ENCODE measurements at places on chromosomes 12 and 14. TPM values are rescaled to one million over a fixed set of nuclear protein-coding genes. Genes with fewer than 3 reads are reported as not detected.

DNA sequence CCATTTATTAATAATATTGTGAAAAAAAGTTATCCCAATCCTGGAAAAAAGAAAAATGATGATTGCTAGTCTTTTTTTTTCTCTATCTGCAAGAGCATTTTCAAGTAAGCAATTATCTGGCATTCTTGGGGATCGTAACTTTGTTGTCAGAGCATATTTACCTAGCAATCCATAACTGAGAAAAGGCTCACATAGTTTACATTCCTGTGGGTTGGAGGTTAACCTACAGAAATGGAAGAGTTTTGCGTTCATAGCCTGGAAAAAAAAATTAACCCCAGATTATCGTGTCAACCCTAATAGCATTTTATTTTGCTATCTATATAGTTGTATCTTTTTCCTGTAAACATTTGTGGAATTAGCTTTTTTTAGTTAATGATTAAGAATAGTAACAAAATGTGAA, 292.3 kb downstream of the DAD1 start:
- no peak for DNase-seq

DNA sequence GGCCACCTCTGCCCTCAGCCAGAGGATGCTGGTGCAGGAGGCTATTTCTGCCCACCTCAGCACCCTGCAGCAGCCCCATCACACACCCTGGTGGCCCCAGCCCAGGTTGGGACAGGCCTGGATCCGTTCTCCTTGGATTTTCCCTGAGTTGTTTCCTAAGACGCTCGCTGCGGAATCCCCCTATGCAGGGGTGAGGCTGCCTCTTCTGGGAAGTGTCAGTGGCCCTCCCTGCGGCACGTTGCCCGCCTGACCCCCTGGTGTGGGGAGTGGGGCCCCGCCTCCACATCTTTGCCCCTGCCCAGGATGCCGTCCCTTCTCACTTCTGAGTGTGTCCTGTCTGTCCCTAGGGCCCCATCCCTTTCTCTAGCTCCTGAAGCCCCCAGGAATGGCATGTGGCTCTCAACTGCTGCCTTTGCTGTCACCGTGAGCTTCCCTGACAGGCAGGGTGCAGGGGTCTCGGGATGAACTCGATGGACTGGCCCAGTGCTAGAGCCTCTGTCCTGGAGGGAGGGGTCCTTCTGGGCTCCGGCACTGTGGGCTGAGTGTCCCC, 594 bp upstream of the EXOC3L4 start:
- no peak for DNase-seq

DNA sequence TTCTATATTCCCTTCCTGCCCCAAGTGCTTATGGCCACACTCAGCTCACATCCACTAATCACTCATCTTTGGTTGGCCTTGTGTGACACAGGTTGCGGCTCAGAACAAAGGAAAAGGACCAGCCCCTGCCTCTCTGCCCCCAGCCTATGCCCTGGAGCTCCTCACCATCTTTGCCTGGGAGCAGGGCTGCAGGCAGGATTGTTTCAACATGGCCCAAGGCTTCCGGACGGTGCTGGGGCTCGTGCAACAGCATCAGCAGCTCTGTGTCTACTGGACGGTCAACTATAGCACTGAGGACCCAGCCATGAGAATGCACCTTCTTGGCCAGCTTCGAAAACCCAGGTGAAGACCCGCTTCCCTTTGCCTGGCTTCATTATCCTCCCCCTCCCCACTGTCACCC, 15.8 kb upstream of the OAS2 start:
- DNase-seq, result no peak

DNA sequence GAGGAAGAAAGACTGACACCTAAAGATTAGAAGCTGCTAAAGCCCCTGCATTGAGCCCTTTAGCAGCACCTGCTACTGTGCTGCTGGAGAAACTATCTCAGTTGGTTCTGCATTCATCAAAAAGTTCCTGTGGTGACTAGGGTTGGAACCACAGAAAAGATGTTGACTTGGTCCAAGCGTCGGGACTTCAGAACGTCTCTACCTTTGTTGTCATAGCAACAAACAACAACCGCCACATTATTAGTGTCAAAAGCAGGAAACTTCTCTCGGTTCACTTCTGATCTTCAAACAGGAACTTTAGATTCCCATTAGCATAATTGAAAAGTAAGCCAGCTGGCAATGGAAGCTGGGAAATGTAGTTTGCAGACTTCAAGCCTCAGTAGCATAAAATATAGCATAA, 368.0 kb downstream of the SEC23A start:
- DNase-seq, result no peak

- peak; percentile 82 for DNase-seq
Observed at GRCh38 chr12:57983146-57983857, 41.9 kb downstream of the ATP23 start.

- no peak for DNase-seq
Observed at GRCh38 chr12:70186436-70186835, 56.8 kb upstream of the CNOT2 start.

- DNase-seq, result no peak
Observed at GRCh38 chr12:68812553-68813241, 4.7 kb downstream of the MDM2 start.

DNA sequence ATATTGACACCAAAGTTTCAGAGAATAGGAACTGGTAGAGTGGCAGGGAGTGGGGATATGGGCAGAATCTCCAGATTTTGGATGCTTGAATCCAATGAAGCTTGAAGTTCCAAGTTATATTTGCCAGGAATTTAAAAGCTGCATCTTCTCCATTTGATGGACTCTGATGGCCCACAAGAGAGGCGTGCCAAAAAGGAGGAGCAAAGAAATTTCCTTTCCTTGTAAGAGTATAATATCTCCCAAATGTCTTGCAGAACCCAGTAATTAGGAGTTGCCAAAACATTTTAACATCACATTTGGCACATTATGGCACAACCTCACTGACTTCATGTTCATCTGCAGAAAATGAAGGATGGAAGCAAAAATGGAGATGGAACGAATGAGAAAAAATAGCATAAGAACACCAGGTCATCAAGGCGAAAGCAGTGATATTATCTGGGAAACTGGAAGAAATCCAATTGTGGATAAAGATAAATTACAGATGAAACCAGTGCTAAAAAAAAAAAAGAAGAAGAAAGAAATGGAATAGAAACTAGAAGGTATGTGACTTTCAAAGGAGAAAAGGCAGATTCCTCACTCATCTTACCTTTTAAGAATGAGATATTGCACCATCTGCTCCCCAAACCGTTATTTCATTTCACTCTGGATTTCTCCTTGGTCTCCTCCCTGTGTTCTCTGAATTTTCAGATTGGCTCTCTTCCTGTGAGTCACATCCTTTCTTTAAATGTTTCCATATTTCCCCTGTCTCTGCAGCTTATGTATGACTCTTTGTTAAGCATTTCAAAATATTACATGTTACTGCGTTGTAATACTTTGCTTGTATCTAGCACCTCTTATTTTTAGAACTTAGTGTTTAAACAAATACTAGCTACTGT, 13.5 kb upstream of the FLRT2 start:
- DNase-seq, result peak; percentile 79

The POU6F1 gene
- 2.6 TPM for total RNA-seq

The B4GALNT3 gene
- total RNA-seq, result not detected

The MIPOL1 gene
- 13.0 TPM for total RNA-seq

The LRP1 gene
- 3.2 TPM for total RNA-seq

The KRT6C gene
- total RNA-seq, result not detected

Measured in dermis blood vessel endothelial cell (primary cell).